ENCODE measurements at places on chromosomes 7 and 10. TPM values are rescaled to one million over a fixed set of nuclear protein-coding genes. Genes with fewer than 3 reads are reported as not detected.

Gene SPDYE6
- total RNA-seq, result not detected

Gene CPA4
- 0.27 TPM for total RNA-seq

Gene MLXIPL
- total RNA-seq, result not detected

Gene MICALL2
- 22.9 TPM for total RNA-seq

Gene SYCE1
- 0.14 TPM for total RNA-seq

Gene KCNIP2
- 0.79 TPM for total RNA-seq

Gene CYP2C19
- not detected for total RNA-seq

Gene ABCB4
- not detected for total RNA-seq

Gene RAB19
- total RNA-seq, result not detected

Gene MPP7
- total RNA-seq, result 0.27 TPM

Gene EFCAB10
- total RNA-seq, result not detected

Gene VAX1
- not detected for total RNA-seq

Gene FBXL13
- total RNA-seq, result 1.3 TPM

Gene CEP55
- total RNA-seq, result 84.8 TPM

Gene HIPK2
- total RNA-seq, result 44.9 TPM

Data from thoracic aorta endothelial cell (primary cell).